Activated T-cell treated with anti-CD3 and anti-CD28 coated beads, Interleukin-2, amount 50 U/mL, for 72 hours (primary cell): ENCODE measurements at places on chromosomes 5 and 9.

GRCh38 chr5:119315516-119315949 is 40.3 kb upstream of the TNFAIP8 start:
- peak; percentile 68 for DNase-seq

DNA sequence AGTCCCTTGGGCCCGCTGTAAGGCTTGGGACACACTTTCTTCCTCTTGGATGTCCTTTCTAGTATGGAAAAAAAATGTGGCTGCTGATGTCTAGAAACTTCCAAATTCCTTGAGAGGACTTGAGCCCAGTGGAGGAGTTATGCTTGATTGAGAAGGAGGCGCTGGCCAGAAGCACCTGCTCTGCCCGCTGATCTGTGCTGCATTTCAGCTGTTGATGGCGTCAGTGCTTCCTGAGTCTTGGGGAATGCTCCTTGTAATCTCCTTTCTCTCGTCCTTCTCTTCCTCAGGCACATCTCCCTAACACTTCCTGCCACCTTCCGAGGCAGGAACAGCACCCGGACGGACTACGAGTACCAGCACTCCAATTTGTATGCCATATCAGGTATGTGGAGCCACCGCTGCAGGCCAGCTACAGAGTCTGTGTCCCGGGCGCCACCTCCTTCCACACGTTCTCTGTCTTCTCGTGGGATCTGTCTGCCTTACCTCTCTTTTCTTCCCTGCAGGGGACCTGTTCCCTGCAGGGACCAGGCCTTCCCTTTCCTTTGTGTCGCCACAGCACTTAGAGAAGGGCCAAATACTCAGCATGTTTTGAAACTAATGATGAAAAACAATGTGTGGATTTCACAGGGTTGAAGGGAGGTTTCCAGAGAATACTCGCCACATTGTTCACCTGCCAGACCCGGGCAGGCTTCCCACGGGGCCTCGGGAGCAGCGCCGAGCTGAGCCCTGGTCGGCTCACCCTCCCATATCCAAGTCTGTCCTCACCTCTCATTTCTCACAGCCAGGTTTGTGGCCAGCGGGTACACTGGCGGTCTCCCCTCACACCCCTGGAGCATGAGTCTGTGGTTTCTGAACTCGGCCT is 95.2 kb downstream of the MVB12B start:
- DNase-seq = no peak

DNA sequence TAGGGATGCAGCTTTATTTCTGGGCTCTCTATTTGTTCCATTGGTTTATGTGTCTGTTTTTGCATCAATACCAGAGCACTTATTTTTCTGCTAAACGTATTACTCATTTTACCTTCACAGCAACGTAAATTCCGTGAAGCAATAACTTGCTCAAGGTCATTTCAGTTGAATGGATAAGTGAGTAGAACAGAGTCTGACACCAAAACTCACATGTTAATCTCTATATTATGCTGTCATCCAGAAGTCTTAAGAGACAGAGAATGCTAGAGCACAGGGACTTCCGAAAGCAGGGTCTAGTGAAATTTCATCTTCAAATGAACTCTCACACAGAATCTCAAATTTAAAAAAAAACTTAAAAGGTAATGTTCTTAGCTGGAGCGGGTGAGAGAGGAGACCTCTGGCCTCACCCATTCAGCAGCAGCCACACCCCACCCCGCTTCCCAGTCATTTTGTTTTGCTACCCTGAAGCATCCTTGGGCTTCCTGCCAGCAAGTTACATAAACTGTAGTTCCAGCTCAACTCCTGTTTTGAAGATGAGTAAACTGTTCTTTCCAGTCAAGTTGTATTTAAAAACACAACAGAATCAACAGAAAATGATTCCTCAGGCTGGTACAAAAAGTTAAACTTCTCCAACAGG is 69.3 kb downstream of the TRIM36 start:
- no peak for DNase-seq

GRCh38 chr9:37026931-37027581 is 7.0 kb downstream of the PAX5 start:
- no peak for DNase-seq

GRCh38 chr5:152674403-152674802 is 269.3 kb upstream of the NMUR2 start:
- no peak for DNase-seq

DNA sequence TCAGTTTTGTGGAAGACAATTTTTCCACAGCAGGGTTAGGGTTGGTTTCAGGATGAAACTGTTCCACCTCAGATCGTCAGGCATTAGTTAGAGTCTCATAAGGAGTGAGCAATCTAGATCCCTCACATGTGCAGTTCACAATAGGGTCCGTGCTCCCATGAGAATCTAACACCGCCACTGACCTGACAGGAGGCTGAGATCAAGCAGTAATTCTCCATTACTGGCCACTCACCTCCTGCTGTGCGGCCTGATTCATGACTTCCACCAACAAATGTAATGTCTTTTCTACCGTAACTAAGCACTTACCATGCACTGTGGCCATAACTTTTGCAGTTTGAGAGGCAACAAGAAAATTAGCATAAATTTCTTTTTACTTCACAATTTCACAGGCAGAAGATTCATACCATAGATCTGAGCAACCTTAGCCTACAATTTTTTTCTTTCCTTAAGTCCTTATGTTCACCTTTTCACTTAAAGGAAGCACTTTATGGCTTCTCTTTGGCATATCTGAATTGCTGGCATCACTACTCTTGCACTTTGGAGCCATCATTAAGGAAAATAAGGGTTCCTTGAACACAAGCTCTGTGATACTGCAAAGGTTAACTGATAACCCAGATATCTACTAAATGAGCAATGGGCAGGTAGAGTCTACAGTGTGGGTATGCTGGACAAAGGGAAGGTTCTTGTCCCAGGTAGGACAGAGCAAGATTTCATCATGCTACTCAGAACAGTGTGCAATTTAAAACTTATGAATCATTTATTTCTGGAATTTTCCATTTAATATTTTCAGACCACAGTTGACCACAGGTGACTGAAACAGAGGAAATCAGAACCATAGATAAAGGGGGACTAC is 83.0 kb upstream of the IFNK start:
- DNase-seq = no peak

DNA sequence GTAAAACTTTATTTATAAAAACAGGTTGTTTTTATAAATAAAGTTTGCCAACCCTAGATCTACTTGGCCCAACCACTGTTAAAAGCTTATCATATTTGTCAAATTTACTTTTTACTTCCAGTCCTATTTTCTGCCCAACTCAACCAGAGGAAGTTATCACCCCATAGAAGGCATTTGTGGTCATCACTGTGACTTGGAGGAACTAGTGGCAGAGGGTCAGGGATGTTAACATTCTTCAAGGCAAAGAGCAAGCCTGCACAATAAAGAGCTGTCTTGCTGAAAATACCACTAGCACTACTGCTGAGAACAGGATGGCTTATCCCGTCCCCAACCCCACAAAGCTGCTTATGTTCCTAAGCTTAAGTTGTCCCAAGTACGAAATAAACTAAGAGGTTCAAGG is 22.3 kb downstream of the TTC33 start:
- no peak for DNase-seq

- DNase-seq = no peak
Measured at GRCh38 chr5:54727874-54728587, 210.5 kb downstream of the SNX18 start.

GRCh38 chr9:95826183-95826838 is 49.2 kb upstream of the ERCC6L2 start:
- DNase-seq = no peak

GRCh38 chr9:136323371-136323789 is 4.0 kb upstream of the GPSM1 start:
- DNase-seq = no peak

DNA sequence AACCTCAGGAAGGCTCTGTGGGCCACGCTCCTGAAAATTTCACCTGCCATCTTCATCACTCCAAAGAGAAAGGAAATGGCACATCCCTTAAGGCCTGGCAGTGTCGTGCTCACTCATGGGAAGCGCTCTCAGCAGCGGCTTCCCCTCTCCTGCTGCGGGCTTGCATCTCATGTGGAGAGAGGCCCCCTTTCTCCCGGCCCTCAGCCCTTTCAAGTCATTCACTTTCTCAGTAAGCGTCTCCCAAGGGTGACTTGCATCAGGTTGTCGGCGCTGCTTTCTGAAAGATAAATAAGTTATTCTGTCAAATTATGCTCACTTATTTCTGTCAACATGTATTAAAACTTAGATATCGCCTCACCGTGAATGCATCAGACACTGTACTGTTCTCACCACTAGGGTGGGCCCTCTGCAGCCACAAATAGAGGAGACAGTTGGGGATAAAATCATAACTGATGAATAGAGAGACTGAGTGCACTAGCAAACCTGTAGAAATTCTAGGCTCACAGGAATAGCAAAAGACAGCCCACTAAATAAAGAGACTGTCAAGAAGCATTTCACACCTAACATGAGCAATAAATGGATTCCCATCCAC is 174.6 kb downstream of the RFK start:
- no peak for DNase-seq

DNA sequence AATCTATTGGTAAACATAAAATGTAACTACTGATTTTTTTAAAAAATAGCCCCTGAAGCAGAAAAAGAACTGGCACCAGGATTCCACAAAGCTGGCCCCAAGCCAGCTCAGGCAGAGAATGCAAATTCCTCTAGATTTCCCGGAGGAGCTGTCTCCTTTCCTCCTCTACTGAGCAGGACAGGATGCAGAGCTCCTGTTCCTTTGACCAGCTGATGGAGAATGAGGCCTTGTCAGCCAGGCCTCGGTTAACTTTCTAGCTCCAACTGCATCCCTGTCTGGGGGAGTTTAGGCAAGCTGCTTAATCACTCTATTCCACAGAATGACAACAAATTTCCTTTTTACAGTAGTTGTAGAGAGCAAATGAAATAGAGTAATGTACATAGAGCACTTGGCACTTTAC is 155.5 kb downstream of the GNAQ start:
- no peak for DNase-seq

DNA sequence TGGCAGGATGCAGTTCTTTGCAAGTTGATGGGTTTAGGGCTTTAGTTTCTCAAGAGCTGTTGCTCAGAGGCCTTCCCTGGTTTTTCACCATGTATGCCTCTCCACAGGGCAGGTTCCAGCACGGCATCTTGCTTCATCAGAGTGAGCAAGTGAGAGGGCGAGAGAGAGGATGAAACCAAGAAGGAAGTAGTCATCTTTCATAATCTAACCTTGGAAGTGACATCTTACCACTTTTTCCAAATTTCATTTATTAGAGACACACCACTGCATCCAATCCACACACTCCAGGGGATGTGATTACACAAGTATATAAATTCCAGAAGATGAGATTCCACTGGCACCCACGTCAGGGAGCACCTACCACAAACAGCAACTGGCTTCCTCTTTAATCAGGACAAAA is 294.4 kb downstream of the MARCHF11 start:
- DNase-seq = no peak

GRCh38 chr9:28206280-28206679 is 633.0 kb upstream of the C9orf72 start:
- no peak for DNase-seq

DNA sequence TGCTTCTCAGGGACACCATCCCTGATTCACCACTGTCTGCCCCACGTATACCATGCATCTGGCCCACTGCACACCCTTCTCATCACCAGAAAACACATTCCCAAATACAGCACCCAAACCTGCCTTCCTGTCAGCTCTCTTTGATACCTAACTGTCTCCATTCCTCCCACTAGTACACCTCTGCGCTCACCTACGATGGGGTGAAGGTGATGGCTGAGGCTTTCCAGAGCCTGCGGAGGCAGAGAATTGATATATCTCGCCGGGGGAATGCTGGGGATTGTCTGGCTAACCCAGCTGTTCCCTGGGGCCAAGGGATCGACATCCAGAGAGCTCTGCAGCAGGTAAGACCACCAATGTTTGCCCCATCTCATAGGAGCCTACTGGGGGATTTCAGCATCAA is 186.4 kb downstream of the GRIA1 start:
- no peak for DNase-seq

GRCh38 chr9:4831944-4832343 is 39.2 kb downstream of the RCL1 start:
- DNase-seq = no peak

DNA sequence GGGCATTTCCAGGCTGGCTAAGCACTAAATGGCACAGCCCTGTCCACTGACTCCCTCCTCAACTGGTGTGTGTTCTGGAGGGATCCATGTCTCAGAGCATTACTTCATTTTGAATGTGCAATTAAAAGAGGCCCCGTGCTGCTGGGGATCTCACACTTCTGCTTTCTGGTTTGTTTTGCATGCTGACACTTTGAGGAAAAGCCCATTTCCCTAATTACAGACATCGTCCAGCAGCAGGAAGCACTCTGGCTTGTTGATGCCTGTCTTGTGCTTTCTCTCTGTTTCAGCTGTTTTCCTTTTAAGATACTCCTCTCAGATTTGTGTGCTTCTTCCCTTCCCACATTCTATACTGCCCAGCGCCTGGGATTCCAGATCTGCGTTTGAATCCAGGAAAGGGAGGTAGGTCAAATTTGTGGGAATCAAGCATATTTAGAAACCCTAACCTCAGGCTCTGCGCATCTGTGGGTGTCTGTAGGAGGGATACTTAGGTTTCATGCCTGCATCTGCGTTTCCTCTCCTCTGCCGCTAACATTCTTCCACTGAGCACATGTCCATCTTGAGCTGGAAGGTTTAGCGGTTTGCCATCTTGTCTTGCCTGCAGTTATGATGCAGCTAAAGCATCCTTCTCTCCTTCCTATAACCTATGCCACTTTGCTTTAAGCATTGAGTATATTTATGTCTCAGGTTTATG is 25.7 kb downstream of the SYK start:
- DNase-seq = no peak

GRCh38 chr9:95100071-95100627 is 217.4 kb downstream of the FANCC start:
- no peak for DNase-seq

GRCh38 chr5:111394586-111394985 is 117.7 kb downstream of the STARD4 start:
- no peak for DNase-seq

DNA sequence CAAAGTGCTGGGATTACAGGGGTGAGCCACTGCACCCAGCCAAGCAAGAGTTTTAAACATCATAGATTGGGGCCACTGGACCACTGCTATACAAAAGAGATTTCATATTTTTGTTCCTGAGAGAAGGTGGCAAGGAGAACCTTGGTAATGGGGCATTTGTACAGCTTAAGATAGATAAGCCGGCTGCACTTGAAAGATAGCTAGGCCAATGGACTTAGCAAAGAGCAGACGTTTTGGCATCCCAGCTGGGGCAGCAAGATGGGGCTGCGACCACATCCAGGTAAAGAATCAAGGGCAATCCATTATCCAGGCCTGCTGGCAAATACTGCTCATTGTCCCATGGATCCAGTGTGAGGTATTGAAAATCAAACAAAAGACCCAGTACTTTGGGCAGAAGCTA is 3.9 kb upstream of the ISCA1 start:
- DNase-seq = no peak

- no peak for DNase-seq
Measured at GRCh38 chr9:92500725-92501124, 18.4 kb upstream of the ASPN start.

- no peak for DNase-seq
Measured at GRCh38 chr5:5899716-5900115, 477.2 kb downstream of the ICE1 start.

GRCh38 chr9:4113711-4114110 is 186.2 kb downstream of the GLIS3 start:
- no peak for DNase-seq

GRCh38 chr5:138503487-138504270 is 38.4 kb downstream of the EGR1 start:
- DNase-seq = peak; percentile 38

GRCh38 chr5:135310328-135310989 is 88.6 kb downstream of the MACROH2A1 start:
- DNase-seq = no peak
